ENCODE measurements at places on chromosomes 5 and 9.

DNA sequence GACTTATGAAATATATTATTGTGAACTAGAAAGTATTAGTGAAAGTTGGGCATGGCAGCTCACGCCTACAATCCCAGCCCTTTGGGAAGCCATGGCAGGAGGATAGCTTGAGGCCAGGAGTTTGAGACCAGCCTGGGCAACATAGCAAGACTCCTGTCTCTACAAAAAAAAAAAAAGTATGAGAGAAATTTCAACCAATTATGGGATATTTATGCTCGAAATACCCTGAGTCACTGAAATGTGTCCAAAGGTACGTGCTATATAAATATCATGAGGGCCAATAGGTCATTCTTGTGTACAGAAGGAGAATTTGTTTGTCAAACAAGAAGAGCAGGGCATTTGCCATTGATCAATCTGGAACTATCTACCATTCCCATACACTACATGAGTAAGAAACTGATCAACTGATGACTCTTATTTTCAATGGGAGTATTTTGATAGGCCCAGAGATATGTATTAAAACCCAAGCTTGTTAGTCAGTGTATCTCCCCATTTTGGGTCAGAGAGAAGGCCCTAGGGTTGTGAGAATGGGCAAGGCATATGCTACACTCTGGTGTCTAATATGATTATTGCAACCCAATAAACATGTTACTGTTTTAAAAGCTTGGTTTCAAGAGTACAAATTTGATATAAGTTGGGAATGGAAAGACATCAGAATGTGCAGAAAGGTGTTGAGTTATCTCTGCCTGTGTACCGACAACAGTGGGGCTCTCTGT is 21.7 kb upstream of the HOMER1 start:
- DNase-seq: no peak

DNA sequence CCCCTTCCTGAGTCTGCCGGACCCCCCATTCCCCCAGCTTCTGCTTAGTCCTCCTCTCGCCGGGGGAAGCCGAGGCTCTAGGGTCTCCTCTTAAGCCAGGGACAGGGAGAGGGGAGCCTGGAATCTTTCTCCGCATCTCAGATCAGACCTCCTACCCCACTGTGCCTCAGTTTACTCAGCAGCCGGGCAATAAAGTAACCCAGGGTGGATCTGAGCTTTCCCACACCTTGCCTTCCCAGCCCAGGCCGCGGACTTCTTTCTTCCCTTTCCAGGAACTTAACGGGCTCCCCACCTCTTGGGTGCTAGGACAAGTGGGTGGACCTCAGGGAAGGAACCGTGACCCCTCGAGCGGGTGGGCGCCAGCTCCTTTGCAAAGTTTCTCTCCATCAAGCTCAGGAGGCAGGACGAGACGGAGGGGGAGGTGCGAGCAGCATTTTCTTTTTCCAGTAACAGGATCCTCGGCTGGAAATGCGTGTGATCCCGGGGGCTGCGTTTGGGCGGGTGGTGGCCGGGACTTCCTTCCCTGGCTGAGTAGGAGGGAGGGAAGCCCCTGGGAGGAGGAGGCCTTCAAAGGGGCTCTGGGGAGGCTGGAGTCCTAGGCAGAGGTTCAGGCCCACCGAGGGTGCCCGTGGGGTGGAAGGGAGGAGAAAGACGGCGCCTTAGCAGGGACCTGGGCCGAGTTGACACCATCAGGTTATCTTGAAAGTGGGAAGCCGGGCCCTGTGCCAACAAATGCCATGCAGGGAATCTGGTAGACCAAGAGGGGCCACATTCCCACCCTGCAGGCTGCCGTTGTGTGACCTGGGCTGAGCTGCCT is 795 bp downstream of the DAB2IP start:
- DNase-seq: no peak

- DNase-seq: no peak
Measured at GRCh38 chr9:5388026-5388819, 48.5 kb upstream of the RLN1 start.

GRCh38 chr5:10565785-10566542 is 2.1 kb downstream of the ANKRD33B start:
- DNase-seq: no peak
